Cardiac fibroblast (primary cell): ENCODE measurements at places on chromosomes 16 and 17.

- peak; percentile 26 for DNase-seq
These were observed 668 bp downstream of the ATPAF2 start for GRCh38 chr17:18038149-18038850.

DNA sequence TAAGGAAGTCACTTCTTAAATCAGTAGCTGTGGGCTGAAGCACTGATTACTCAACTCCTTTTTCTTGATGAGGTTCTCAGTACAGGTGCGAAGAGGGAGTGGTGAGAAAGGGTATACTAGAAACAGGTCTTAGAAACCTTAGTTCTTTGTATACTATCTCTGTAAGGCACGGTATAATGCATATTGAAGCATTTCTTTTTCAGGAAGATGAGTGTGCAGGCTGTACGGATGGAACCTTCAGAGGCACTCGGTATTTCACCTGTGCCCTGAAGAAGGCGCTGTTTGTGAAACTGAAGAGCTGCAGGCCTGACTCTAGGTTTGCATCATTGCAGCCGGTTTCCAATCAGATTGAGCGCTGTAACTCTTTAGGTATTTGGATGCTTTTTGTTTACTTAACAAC lies 39.2 kb downstream of the CYLD start:
- DNase-seq, result no peak

- DNase-seq, result no peak
These were observed 24.1 kb downstream of the PSMD7 start for GRCh38 chr16:74320707-74321106.

- DNase-seq, result no peak
These were observed 87.7 kb downstream of the C16orf95 start for GRCh38 chr16:87229230-87230188.

DNA sequence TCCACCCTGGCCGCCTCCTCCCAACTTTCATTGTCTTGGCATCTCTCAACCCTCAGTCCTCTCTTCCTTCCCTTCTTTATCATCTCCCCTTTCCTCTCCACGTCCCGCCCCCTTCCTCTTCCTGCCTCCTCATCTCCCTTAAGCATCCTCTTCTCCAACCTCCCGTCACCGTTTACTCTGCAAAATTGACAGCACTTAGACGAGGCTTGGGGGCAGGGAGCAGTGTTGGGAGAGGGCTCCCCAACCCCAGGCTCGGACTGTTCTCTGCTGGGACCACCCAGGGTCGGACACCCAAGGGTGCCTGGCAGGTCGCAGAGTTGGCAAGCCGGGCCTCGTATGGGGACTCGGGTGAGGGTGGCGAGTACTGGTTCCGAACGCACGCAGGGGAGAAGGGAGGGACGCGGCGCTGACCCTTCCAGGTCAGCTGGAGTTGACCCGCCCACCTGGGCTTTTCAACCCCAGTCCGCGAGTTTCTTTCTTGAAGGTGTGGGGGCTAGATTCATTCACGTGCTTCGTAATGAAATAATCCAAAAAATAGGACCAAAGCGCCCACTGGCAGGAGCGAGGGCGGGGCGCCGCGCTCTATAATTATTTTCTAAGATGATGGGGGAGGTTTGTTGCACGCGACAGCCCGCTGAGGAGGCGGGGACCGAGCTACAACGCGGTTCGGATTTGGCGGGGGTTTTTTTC lies 775 bp upstream of the PAGR1 start:
- DNase-seq, result no peak

DNA sequence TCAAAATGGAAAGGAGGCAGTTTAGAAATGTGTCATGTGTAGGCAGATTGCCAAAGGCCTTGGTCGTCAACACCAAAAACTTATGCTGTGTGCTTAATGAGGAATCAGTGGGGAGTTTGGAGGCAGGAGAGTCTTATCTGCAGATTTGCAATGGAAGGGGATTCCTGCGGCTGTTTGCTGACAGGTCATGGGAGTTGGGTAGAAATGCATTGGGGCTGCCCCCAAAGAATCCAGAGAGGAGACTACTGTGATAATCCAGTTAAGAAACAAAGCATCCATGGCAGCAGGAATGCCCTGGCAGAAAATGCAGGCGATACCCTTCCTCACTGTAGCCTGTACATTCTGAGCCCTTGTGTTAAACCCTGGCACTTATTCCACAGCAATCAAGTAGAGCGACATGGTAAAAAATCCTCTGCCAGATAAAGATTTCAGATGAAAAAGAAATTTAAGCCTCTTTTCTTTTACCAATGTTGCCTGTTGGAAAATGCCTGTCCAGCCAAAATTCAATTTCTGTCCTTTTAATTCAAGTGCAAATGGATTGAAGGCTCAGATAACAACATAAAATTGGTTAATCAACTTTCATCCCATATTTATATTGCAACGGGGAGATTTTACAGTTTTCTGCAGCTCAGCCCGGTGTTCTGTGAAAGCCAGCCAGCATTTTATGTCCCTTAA lies 491.0 kb upstream of the CDH5 start:
- DNase-seq, result peak; percentile 41

DNA sequence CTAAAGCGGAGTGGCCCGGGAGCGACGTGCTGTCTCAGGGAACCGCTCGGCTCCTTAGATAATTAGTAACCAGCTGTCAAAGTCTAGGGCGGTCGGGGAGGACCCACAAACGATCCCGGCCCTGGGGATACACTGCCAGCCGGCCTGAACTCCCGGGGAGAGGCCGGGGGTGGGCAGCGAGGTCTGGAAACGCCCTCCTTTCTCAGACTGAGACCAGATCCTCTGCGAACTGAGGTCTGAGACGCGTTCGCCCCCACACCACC lies 1.3 kb downstream of the HNF1B start:
- no peak for DNase-seq

DNA sequence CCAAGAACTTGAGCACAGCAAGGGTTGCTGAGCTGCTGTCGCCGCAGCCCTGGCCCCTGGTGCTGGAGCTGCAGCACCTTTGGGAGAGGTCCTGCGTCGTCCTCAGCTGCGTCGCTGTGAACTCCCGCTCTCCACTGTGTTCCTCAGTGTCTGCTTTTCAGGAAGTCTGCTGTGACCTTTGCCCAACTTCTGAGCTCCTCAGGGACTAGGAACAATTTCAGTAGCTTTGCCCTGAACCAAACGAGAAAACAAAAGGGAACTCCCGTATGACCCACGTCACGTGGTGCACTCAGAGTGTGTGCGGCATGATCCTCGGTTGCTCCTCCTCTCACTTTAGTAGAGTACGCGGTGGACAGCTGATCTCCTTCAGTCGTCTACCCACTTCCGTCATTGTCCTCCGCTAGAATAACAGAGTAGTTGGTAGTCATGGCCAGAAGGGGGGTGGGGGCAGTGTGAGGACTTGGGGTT lies 44.2 kb downstream of the WDR45B start:
- DNase-seq, result peak; percentile 69

DNA sequence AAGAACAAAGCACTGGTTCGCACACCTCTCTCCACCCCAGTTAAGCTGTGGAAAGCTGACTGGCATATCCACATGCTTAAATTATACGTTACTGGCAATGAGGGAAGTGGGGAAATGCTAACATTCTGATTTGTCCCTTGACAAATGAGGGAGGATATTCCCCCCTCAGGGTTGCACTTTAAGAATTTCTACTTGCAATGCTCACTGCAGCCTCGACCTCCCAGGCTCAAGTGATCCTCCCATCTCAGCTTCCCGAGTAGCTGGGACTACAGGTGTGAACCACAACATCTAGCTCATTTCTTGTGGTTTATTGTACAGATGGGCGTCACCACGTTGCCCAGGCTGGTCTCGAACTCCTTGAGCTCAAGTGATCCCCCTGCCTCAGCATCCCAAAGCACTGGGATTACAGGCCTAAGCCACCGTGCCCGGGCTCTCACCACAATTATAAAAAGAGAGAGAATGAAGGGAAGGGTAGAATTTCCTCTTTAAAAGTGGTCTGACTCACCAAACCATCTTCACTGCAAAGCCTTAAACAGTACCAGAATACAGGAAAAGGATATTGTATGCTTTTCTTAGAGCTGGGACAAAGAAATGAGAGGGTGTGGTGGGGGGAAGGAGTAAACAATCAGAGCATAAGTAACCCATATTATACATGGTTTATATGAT lies 38.9 kb downstream of the KANSL1 start:
- DNase-seq, result peak; percentile 54

- no peak for DNase-seq
These were observed 62.7 kb downstream of the RBFOX3 start for GRCh38 chr17:79548116-79548515.

- DNase-seq, result peak; percentile 21
These were observed 732 bp downstream of the TNRC6A start for GRCh38 chr16:24729951-24730815.

DNA sequence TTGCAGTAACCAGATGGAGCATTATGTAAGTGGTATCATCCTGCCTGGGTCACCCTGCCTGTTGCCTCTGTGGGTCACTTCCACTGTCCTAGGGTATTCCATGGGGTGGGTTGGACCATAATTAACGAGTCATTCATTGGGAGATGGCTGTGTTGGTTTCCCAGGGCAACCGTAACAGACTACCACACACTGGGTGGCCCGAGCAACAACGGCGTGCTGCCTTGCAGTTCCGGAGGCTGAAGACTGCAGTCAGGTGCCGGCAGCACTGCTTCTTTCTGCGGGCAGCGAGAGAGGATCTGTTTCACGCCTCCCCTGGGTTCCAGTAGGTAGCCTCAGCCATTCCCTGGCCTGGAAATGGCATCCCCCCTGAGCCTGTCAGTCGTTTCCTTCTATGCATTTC lies 28.9 kb upstream of the CMIP start:
- no peak for DNase-seq

DNA sequence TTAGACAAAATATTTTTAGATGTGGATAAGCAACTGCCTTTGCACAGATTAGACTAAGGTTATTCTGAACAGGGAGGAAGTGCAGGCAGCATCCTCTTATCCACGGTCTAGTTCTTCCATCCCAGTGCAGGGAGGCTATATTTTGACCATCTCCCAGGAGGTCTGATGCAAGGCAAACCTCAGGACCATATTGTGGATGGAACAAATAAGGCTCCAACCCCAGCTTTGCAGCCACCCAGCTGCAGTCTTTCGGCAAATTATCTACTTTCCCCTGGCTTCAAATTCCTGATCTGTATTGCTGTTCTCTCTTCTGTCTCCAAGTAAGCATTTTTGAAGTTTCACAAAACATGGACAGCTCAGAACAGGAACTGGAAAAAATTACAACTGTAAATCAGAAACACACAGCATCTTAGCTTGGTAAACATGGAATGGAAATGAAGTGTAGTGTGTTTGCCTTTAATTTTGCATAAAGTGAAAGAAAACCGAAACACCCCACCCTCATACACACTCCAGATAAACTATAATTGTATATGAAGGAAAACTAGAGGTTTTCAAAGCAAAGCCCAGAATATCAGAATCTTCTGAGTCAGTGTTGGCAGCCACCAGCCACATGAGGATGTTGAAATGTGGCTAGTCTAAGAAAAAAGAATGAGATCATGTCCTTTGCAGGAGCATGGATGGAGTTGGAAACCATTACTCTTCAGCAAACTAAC lies 33.5 kb upstream of the MON1B start:
- DNase-seq, result peak; percentile 3

- no peak for DNase-seq
These were observed 7.5 kb downstream of the DCAKD start for GRCh38 chr17:45043813-45044540.

DNA sequence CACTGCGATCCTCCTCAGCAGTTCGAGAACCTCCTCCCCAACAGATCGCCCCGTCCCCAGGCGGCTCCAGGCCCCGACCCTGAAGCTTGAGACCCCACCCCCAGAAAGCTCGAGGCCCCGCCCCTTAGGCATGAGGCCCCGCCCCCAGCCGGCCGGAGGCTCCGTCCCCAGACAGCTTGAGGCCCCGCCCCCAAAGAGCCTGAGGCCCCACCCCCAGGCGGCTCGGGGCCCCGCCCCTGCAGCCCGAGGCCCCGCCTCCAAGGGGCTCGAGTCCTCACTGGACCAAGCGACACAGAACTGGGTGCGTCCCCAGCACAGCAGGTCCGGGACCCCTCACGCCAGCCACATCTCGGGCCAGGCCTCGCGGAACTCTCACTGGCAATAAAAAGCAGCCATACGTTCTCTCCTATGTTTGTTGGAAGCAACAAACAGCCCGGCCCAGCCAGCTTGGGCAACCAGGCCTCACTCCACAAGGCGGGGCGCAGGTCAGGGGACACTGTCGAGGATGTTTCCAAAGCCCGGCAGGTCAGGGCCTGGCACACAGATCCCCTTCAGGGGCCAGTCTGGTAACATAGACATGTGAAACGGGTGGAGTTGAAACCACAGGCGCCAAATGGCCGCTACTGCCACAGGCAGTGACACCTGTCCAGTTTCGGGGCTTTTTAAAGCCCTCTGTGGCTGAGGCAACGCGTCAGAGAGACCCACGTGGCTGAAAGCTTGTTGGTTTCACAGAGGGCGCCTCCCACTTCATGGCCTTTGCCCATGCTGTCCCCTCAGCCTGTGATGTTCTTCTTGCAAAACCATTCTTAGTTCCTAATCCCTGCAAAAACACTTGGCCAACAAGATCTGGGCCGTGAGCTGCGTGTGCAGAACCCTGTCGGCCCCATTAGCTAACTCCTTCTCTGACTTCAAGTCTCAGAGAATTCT lies 224.2 kb downstream of the PARN start:
- DNase-seq, result no peak

DNA sequence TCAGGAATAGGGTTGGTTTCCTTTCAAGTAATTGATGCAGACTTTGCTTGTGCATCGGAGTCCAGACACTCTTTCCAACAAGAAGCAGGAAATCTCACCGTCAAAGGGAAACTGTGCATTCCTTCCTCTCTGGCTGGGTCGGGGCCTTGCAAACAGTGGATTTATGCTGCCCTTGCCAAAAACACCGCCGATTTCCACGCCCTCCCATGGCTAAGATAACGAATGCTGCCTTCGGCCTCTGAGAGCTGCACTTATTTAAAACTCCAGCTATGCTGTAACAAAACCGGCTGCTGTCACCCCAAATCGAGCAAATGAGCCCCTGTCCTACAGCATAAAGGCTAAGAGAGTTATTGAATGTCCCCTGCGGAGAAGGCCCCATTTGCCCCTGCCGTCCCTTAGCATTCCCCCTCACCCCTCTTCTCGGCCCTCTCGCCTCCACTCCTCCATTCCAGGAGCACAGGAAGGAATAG lies 275.5 kb upstream of the IRX5 start:
- peak; percentile 24 for DNase-seq

- peak; percentile 98 for DNase-seq
These were observed 17.8 kb downstream of the SERPINF1 start for GRCh38 chr17:1779571-1780131.

- peak; percentile 13 for DNase-seq
These were observed 59.7 kb downstream of the IL21R start for GRCh38 chr16:27461483-27462171.

GRCh38 chr17:38907930-38908675 lies 17.3 kb upstream of the LASP1NB start:
- no peak for DNase-seq

- no peak for DNase-seq
These were observed 771.0 kb downstream of the KCNJ18 start for GRCh38 chr17:22463110-22463850.

DNA sequence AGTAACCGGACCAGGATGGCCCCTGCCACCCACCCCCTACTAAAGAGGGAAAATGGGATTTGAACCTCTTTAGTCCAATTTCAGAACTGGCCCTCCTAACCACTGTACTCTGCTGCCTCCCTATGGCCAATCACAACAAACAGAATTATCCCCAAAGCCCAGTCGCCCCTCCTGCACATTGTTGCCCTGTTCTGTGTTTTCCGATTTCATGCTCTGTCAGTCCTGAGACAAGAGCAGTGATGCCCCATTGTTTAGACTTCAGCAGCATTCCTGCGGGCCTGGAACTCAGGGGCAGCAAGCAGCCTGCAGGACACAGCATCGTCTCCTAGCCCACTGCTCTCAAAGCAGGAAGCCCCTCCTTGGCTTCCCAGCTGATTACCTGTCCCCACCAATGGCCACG lies 20.5 kb upstream of the KLHL11 start:
- no peak for DNase-seq

GRCh38 chr17:56319531-56319930 lies 166.3 kb downstream of the ANKFN1 start:
- peak; percentile 25 for DNase-seq
